NCI-H1092 treated with DMSO at 0.1 percent for 48 hours (cell line): ENCODE measurements at places on chromosomes 12 and 14.

- no peak for DNase-seq
These were observed 415.4 kb downstream of the ZFP36L1 start for GRCh38 chr14:68377459-68377858.

- peak; percentile 49 for DNase-seq
These were observed 44.1 kb downstream of the FBXW8 start for GRCh38 chr12:116954710-116955381.

GRCh38 chr14:88424573-88424972 lies 39.1 kb downstream of the SPATA7 start:
- DNase-seq = no peak

DNA sequence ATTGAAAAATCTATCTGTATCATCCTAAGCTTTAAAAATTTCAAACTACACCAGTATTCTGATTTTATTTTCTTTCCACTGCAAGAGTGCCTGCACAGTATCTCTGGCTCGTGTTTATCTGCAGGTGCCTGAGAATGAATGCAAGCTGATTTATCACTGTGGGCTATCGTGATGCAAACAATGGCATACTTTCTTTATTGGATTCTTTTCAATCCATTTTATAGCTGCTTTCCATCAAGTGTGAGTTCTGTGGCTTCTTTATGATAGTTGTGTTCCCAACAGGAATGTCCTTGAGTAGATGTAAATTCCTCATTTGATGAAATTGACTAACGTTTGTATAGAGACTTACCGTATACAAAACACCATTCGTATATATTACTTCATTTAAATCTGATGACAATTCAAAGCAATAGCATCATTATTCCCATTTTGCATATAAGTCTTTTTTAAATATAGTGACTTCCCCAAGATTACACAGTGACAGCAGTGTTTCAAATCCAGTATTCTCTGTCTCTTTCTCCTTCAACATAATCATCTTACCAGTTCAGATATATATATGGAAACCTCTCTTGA lies 160.3 kb upstream of the ABCD2 start:
- DNase-seq = no peak

GRCh38 chr12:68821357-68822188 lies 13.6 kb downstream of the MDM2 start:
- no peak for DNase-seq

- DNase-seq = no peak
These were observed 193.5 kb downstream of the SLC2A13 start for GRCh38 chr12:39912211-39912980.

DNA sequence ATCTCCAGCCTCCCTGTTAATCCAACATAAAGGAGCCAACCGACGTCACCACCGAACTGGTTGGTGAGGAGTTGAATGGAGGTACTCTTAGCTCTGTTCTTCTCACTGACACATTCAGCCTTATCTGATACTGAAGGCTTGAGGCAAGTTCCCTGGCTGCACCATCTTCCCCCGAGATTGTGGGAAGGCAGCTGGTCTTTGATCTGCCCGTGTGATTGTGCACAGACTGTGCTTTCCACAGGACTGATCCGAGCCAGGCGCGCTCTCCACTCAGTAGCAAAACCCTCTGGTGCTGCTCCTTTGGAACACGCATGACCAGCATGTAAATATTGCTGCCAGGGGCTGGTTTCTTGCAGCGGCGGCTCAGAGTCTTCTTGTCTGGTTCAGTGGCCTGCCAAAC lies 30.1 kb upstream of the DLK1 start:
- no peak for DNase-seq

- no peak for DNase-seq
These were observed 12.9 kb upstream of the SERPINA4 start for GRCh38 chr14:94548131-94548998.

GRCh38 chr12:130132831-130133511 lies 29.3 kb upstream of the FZD10 start:
- DNase-seq = no peak

DNA sequence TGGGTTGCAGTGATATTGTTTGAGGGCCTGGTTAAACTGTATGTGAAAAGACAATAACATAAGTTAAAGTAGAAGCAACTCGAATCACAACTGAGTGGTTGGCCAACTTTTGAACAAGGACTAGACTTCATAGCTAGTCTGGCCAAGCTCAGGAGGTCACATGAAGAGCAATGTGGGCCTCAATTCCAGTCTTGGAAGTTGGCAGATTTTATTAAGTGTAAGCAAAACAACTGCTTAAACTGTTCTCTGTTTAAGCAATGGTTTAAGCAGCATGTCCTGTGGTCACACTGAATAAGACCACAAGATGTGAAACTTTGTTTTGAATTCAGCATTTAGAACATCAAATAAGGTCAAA lies 100.4 kb downstream of the TMTC3 start:
- no peak for DNase-seq

GRCh38 chr12:70355972-70356371 lies 10.1 kb upstream of the KCNMB4 start:
- DNase-seq = no peak

DNA sequence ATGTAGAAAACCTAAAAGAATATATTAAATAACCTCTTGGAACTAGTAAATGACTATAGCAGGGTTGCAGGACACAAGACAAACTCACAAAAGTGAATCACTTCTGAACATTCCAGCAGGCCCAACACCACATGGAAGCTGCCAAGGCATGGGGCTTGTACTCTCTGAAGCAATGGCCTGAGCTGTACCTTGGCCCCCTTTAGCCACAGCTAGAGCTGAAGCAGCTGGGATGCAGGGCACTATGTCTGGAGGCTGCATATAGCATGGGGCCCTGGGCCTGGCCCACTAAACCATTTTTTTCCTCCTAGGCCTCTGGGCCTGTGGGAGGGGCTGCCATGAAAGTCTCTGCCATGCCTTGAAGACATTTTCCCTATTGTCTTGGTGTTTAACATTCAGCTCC lies 1067.3 kb downstream of the LRFN5 start:
- no peak for DNase-seq

GRCh38 chr14:55936691-55937090 lies 181.5 kb upstream of the PELI2 start:
- no peak for DNase-seq

DNA sequence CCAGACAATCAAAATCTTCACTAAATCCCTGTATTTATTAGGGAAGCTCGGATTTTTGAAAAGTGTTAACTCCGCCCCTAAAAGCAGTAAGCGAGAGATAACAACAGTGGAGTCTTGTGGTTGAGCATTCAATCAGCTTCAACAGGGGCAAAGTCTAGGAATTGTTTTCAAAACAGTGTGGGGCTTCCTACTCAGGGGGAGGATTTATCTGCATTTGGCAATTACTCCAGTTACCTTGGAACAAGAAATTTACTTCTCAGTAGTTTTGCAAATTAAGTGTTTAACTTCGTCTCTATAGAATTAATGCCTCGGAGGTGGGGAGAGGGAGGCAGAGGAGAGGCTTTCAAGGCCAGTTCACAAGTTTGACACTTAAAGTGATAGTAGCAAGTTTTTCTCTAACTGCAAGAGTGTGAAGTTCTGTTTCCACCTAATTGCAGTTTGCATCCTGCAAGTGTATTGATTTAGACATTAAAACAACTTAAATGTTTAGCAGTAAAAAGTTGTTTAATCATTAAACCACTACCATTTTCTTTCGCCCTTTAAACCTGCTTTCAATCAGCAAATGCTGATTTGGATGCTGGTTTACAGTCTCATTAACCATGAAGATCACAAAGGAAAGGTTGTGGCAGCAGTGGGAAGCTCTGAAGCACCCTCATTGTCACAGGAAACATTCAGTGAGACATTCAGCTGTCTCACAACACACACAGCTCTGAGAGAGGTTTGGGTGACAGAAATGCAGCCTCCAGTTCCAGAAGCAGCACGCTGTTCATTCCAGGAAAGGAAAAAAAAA lies 102.0 kb downstream of the HMGA2 start:
- no peak for DNase-seq

DNA sequence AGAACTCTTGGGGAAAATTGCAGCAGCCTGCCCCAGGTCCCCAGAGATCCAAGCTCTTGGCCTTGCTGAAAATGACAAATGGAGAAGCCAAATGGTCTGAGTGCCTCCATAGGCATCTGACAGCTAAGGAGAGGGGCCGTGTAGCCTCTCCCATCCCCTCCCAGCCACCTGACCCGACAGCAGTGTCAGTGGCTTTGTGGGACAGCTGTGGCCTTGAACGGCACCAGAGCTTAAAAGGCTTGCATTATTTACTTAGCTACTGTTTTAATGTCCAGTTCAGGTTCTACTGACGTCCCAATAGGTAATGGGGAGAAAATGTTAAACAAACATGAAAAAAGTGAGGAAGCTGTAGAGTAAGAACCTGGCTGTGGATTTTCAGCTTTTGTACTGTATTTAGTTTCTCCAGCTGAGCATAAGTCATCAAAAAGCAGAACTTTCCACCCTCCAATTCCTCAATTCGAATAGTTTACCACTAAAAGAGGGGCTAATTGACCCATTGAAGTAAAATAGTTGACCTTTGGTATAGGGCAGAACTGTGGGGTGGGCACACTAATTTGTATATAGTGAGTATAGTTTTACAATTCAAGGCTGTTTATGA lies 50.0 kb downstream of the FOS start:
- DNase-seq = no peak

- no peak for DNase-seq
These were observed 88.5 kb downstream of the GPR135 start for GRCh38 chr14:59376686-59377085.

GRCh38 chr12:78038986-78039385 lies 208.3 kb downstream of the NAV3 start:
- DNase-seq = no peak
